ENCODE measurements at places on chromosomes 5 and 9.

DNA sequence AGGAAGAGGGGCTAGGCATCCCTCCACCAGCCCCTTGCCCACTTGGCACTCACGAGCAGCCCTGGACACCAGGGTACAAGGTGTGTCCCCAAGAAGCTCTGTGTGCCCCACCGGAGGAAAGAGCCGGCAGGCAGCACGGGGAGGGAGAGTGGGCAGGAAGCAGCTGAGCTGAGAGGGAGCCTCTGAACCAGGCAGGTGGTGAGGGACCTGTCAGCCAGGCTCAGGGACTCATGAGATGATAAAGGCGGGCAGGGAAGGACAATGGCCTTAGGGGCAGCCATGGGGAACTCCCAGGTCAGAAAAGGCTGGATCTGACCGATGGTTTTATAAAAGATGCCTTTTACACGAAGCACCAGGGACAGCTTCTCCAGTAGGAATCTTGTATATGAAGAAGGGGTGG, 112.0 kb downstream of the VAV2 start:
- DNase-seq = no peak

- DNase-seq = no peak
These were observed 173.3 kb upstream of the WWC1 start for GRCh38 chr5:168118042-168118668.

GRCh38 chr5:11596185-11596584, 308.1 kb downstream of the CTNND2 start:
- DNase-seq = no peak

GRCh38 chr5:56106837-56107236, 112.1 kb upstream of the IL6ST start:
- no peak for DNase-seq

DNA sequence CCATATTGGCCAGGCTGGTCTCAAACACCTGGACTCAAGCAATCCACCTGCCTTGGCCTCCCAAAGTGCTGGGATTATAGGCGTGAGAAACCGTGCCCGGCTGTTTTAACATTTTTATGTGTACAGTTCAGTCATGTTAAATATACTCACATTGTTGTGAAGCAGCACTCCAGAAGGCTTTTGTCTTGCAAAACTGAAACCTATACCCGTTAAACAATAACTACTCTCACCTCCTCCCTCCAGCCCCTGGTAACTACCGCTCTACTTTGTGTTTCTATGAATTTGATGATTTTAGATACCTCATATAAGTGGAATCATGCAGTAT, 23.1 kb upstream of the SHB start:
- DNase-seq = no peak

DNA sequence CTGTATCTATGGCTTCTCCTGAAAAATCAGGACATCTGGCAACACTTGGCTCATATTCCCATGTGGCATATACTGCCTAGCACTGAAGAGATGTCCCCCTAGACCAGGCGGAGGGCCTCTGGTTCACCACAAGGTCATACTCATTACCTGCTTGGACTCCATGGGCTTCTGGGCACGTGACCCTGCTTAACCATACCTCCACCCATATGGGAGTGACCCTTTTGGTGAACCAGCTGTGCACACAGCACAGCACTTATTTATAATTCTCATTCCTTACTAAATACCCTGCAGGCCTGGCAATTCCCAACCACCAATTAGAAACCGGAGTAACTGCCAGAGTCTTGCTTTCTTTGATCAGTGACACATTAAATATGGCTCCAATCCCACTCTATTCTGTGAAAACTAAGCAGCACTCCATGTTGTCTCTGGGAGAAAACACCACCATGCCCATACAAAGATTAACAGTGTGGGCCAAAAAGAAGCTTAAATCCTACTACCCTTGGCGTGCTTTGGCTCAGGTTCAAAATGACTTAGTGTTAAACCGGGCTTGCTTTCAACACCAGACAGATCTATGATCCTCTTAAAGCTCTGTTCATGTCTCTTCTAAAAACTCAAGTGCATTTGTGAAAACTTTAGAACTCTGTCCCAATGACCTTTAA, 57.7 kb downstream of the MTMR12 start:
- DNase-seq = no peak

DNA sequence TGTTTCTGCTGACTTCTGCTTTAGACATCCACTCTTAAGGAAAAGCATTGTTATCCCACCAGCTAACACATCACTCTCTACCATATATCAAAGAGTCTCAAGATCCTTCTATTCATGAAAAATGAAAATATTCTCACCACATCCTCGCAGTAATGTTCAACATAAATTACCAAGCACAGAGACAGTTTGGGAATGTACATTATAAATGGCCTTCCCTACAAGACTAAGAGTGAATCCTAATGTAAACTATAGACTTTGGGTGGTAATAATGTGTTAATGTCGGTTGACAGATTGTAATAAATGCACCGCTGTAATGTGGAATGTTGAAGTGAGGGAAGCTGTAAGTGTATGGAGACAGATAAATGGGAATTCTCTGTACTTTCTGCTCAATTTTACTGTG, 27.1 kb upstream of the KCNIP1 start:
- DNase-seq = no peak

DNA sequence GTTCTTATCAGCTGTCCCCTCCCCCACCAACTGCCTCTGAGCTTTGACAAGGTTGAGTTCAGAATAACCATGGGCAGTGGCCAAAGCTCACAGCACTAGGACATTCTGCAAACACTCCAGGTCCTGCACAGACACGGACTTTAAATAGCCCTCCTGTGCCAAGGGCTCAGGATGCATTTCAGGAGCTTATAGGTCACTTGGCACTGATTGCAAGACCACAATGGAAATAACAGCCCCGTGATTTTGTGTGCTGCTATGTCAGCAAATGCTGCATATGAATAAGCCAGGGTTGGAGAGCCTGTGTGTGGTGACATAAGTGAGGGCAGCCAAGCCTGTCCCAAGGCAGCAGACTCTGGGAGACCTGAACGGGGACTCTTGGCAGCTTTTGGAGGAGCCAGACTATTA, 150.7 kb downstream of the DMRT2 start:
- no peak for DNase-seq

- no peak for DNase-seq
These were observed 206.4 kb downstream of the ENC1 start for GRCh38 chr5:74433896-74434829.

GRCh38 chr5:10467281-10468198, 25.9 kb downstream of the ROPN1L start:
- no peak for DNase-seq

DNA sequence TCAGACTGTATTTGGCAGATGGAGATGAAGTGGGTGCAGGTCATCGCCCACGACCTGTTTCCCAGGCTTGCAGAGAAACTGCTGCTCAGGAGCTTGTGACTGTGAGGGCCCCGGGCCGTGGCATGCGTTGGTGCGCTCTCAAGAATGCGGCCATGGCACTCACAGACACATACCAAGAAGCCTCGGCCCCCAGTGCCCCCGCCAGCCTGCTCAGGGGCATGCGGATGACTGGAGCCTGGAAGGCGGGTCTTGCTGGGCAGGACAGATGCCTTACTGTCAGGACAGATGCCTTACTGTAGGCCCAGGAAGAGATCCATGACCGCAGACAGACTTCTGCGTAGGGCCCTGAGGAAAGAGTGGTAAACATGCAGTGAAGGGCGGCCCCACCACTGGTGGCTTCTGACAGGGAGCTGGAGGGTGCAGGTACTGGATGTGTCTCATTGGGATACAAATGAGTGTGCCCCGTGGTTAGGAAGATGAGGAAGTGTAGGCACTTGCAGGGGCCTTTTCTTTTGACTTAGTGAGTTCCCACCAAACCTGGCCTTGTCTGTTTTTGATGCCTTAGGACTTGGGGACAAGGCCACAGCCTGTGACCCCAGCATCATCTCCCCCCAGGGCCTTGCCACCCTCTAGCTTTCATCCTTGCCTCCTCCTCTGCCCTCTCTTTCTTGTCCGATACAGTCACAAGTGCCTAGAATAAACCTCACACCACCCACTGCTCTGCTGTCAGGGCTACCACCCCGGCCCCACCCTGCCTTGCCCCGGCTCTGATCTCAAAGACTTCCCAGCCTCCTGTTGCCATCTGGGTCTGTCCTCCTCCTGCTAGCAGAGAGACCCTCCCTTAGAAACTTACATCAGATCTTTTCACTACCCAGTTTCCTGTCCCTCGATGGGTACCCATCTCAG, 68.8 kb upstream of the ABL1 start:
- no peak for DNase-seq

GRCh38 chr9:23464275-23464674, 361.8 kb downstream of the ELAVL2 start:
- DNase-seq = no peak

DNA sequence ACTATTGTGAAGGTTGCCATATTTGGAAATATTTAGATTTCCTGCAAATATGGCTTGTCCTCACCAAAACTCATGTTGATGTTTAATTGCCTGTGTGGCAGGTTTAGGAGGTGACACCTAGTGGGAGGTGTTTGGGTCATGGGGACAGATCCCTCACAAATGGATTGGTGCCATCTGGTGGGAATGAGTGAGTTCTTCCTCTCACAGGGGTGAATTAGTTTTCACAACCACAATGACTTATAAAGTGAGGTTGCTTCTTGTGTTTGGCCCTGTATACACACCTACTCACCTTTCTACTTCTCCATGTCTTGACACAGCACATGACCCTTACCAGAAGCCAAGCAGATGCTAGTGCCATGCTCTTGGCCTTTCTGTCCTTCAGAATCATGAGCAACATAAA, 41.1 kb downstream of the ISOC1 start:
- DNase-seq = no peak

DNA sequence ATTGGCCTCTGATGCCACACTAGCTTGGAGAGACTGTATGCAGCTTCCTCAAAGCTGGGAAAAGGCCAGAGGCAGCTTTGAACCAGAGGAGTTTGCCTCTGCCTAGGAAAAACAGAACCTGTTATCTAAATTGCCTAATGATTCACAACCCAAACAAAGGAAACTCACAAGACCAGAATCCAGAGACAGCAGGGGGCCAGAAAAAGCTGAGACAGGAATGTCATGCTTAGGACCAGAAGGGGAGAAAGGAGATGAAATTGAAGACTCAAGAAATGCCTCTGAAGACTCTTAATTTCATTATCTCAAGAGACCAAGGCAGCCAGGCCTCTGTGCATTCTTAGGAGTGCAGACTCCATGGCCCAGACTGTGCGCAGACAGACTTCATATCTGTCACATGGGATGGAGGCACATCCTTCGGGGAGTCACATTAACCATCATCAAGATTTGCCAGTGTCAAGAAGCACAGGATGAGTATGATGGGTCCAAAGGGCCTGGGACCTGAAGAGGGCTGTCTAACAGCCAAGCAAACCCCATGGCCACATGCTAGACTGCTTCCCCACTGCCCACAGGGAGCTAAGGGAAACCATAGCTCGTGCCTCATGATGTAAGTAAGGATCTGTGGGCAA, 57.3 kb downstream of the ARSB start:
- DNase-seq = no peak

DNA sequence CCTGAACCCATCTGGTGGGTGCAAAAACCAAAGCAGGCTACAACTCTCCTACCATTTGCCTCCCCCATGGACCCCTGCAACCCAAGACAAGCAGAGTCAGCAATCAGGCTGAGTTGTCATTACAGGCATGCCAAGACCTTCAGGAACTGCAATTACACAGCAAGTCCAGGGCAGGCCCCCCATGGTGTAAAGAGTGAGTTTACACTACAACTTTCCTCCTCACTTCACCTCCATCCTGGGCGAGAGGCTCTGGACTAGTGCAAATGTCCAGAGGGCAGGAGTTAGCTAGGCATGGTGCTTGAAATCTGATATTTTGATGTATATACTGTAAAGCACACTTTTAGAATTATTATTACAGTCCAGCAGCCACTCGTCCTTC, 7.0 kb upstream of the P4HA2 start:
- no peak for DNase-seq

DNA sequence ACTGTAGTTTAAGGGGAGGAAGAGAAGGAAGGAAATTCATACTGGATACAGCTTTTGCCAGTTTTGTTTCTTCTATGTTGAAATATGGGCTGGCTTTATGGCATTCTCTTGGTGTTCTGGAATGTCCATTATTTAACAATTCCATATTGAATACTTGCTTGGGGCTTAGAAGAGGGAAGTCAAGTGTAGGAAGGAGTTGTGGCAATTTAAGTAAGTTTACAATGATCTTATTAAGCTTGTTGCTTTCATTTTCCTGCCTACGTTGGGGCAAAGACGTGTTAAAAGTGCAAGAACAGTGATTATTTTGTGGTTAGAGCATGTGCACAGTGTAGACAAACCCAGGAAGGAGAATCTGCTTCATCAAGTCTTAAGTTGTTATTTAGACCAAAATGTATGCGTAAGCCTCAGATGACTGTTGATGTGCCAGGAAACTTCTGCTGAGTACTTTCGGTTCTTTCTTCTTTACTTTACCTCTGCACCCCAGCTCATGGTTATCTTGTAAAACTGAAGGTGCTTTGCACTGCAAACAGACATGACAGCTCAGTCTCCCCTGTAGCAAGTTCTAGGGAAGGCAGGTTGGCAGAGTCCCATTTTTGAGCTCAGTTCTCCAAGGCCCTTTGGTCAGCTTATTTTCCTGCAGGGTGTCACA, 75.8 kb downstream of the F2RL2 start:
- DNase-seq = no peak

- DNase-seq = no peak
These were observed 60.9 kb downstream of the CXXC5 start for GRCh38 chr5:139708877-139709581.

- DNase-seq = no peak
These were observed 172.2 kb upstream of the ZNF608 start for GRCh38 chr5:124918618-124919017.

GRCh38 chr5:81856948-81857928, 106.3 kb upstream of the SSBP2 start:
- DNase-seq = no peak

DNA sequence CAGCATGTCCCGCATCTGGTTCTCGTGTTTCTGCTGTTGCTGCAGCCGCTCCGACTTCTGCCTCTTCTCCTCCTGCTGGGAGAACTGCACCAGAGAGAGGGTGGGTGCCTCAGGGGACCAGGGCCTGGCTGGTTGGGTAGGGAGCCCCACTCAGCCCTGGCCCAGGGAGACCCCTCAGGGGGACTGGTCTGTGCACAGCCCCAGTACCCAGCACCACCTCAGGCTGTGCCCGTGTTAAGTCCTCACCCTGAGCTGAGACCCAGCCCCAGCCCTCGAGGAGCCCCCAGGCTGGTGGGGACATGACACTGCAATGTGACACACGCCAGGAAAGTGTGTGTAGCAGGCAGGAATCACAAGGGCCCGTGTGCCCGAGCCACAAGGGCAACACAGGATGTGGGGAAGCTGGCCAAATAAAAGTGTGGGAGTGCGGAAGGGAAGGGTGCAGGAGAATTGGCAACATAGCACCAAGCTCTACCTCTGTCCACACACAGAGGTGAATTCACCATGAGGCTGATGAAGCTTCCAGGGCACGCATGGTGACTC, 48.2 kb upstream of the FBXW11 start:
- DNase-seq = no peak

- DNase-seq = no peak
These were observed 37.3 kb downstream of the ADAMTS2 start for GRCh38 chr5:179307931-179308471.

- no peak for DNase-seq
These were observed 47.0 kb upstream of the EXOC3 start for GRCh38 chr5:395921-396530.

Measured in activated T-helper 1 cell treated with anti-CD3 and anti-CD28 coated beads, Interleukin-2, amount 50 U/mL, for 16 hours (primary cell).